ENCODE measurements at places on chromosomes 4 and X. TPM values are rescaled to one million over a fixed set of nuclear protein-coding genes. Genes with fewer than 3 reads are reported as not detected.

GPM6B gene
- 16.6 TPM for total RNA-seq

DNA sequence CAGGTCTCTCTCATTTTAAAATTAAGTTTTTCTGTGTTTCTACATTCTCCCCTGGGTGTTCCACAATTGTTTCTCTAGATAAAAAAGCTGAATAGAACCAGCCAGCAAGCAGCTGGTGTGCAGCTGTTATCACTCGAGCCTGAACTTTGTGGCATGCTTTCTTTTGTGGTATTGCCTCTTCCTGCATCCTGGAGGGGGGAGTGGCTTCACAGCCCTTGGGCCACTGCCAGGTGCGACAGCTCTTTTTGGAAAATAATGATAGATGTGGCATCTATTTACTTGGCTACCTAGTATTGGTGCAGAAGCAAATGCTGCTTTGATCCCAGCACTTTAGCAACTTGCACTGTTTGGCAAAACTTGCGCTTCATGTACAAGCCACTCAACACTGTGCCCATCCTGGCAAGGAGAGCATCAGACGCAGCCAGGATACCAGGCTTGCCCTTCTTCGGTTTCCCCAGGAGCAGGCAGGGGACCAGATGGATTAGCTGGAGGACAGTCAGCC lies 69.4 kb downstream of the HMGB2 start:
- no peak for DNase-seq

GRCh38 chrX:11451151-11451550 lies 157.9 kb downstream of the AMELX start:
- DNase-seq, result no peak

DNA sequence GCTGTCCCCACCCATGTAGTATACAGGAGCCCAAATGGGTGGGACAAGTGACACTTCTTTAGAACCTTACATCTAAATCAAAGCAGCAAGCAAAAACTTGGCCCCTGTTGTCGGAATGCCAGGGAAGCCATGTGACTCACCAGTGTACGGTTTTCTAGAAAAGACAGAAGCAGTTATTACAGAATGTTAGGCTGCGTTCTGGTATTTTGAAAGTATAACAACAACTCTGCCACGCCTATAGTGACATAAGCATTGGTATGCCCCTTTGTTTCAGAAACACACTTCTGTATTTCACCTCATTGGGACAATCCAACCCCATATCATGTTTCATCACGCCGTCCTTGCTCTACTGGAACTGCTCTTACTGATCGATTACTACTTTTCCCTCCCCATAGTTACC lies 14.8 kb downstream of the PDHA1 start:
- no peak for DNase-seq

DNA sequence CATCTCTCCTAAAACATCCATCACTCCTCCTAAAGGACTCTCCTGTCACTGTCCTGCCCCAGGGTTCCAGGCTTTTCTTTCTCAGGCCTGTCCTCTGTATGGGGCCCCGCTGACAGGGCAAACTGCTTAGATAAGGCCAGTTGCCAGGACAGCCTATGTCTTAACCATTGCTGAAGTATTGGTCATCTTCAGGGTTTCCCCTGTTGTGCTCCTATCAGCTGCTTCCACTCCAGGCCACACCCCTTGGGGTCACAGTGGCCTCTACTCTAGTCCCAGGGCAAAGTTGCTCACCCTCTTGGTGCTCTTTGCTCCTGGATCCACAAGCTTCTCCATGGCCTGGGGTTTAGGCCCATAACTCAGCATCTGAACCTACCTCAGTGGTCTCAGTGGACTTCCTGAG lies 138.0 kb upstream of the PJA1 start:
- no peak for DNase-seq

DNA sequence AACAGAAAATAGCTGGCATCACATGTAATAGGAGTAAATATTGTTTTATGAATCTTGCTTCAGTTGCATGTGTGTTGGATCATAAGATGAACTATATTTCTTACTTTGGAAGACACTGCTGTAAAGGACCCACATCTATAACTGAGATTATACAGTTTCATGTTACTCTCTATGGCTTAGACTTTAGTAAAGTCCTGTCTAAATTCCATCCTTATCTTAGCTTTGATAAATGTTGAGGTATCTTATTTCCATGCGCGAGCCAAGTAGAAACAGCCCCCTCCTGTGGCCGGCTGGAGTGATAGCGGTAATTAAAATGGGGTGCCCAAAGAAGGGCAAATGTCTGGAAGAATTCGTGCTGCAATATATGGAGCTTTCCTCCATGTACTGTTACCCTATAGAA lies 43.0 kb downstream of the CCDC158 start:
- DNase-seq, result no peak

GRCh38 chr4:54063229-54063628 lies 1.2 kb downstream of the CHIC2 start:
- DNase-seq, result no peak

GRCh38 chr4:183596067-183596757 lies 62.8 kb downstream of the RWDD4 start:
- no peak for DNase-seq

WFS1 gene
- 66.1 TPM for total RNA-seq

SGCB gene
- 79.6 TPM for total RNA-seq

- no peak for DNase-seq
Measured at GRCh38 chr4:73780834-73781233, 40.5 kb downstream of the CXCL8 start.

ARX gene
- not detected for total RNA-seq

DNA sequence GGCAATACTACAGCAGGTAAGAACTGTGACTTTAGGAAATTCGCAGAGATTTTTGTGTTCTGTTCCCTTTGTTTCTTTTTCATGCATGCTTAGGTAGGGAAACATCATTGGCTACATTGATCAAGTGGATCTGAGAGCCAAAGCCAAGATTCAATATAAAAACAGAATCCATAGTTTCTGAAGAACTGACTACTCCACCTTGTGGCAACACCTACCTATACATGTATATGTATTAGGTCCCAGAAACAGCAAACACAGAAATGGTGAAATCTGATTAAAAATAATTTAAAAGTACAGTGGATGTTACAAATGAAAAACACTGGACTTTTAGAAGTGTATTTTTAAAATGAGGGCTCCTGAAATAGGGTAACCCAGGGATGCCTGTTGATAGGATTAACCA lies 322.6 kb upstream of the MAOA start:
- no peak for DNase-seq

UGT2B15 gene
- not detected for total RNA-seq

ENPEP gene
- total RNA-seq, result 7.4 TPM

DNA sequence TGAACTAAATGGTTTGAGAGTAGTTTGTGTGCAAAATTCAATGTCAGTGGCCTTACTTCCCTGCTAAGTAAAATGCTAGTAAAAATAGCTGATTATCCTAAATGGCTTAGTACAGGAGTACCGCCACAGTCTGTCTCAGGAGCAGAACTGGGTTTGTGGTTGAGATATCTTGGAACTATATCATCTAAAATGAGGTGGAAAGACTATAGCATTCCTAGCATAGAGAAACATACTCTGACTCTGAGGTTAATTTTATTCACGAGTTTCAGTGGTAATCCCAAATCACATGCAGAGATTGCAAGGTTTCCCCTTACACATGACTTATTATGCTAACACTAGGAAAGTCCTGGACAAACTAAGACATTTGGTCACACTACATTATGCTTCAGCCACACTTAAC lies 70.4 kb downstream of the OR13H1 start:
- DNase-seq, result no peak

TSC22D3 gene
- total RNA-seq, result 265 TPM

GRCh38 chr4:108303488-108304177 lies 134.9 kb upstream of the LEF1 start:
- DNase-seq, result no peak

- DNase-seq, result no peak
Measured at GRCh38 chrX:35351795-35352483, 409.3 kb downstream of the FAM47B start.

DNA sequence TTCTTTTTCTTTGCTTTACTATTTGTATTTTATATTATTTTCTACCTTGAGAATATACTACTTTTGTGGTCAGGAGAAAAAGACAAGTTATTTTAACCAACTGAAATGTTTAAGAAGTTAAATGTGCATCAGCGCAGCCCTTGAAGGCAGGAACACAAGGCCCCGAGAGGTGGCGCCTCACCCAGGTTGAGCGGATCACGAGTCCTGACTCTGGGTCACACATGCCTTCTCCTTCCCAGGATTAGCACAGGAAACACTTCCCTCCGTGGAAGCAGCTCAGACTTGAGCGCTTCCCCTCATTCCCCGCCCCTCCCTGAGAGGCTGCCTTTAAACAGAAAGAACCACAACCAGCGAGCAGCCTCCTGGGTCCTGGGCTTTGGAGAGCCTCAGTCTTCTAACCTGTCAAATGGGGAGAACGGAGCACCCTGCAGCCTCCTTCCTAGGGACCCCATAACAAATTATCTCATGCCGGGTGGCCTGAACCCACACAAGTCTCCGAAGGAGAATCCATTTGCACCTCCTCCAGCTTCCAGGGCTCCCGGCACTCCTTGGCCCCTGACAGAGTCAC lies 217.6 kb downstream of the AFAP1 start:
- DNase-seq, result no peak

- DNase-seq, result no peak
Measured at GRCh38 chr4:83124111-83124780, 9.7 kb upstream of the PLAC8 start.
